Fibroblast of villous mesenchyme (primary cell): ENCODE measurements at places on chromosomes 7 and 10.
A peak's percentile ranks its signal among the peaks of the same experiment; 100 is the strongest.

DNA sequence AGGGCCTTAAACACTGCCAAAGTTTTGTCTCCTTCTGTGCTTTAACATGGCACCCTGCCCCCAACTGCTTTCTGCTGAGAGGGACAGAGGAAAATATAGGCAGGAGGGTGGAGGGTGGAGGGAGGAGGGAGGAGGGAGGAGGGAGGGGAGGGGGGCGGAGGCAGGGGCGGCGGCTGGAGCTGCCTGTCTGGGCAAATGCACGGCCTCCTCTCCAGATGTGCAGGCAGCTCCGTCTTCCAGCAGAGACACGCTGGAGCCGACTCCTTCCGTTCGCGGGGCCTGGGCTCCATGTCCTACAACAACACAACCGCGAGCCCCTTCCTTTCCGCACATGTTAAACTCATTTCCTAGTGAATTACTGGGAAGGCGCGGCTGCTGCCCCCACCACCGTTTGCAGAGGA, 14.2 kb downstream of the EBF3 start:
- no peak for DNase-seq

DNA sequence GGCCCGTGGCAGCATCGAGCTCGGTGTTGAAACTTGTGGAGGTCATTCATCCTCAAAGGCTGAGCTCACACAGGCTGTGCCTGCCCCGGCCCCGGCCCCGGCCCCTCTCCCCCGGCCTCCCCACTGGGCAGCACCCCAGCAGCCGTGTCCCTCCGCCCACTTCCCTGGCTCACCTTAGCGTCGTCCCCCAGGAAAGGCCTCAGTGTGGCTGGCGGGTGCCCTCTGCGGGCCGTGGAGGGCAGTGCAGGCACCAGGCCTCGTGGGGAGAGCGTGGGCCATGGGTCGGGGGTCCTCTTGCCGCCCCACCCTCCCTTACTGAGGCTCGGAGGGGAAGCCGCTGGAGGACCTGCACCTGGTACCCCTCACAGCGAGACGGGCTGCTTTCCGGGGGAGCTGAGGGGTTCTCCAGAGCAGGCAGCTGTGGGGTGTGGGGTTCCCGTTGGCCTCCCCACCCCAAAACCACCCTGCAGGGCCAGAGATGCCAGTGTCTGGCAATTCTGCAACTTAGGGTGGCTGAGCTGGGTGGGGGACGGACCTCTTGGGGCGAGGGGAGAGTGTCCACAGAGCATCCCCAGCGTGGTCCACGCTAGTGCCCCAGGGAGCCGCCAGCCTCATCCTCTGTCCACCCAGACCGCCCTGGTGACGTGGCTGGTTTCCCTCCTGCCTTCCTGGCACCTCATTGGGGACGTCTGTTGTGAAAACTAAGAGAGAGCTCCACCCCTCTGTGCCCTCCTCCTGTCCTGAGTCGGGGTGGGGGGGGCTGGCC, 44.2 kb upstream of the DPYSL4 start:
- DNase-seq, result no peak

DNA sequence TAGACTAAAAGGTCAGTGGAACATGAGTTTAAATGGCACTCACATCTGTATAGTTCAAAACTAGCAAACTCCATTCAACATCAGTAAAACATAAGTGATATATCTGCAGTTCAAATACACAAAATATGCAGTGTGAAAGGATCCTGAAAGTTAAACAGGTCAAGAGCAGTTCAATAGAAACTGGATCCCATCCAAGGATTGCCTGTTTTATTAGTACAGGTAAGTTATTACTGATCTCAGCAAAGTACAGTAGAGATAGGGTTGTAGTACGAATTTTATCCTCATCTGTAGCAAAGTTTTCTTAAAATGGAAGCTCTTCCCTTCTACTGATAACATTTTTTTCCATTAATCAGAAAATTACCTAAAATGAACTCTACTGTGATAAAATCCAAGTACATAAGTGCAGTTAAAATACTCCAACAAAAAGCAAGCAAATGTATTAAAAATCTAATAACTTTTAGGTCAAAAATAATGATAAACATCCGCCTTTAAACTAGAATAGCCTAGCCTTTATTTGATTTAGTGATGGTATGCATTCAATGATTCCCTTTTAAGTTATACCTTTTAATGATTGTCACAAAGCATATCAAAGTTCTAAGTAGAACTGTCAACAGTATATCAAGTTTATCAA, 2.2 kb downstream of the ZNF800 start:
- no peak for DNase-seq

DNA sequence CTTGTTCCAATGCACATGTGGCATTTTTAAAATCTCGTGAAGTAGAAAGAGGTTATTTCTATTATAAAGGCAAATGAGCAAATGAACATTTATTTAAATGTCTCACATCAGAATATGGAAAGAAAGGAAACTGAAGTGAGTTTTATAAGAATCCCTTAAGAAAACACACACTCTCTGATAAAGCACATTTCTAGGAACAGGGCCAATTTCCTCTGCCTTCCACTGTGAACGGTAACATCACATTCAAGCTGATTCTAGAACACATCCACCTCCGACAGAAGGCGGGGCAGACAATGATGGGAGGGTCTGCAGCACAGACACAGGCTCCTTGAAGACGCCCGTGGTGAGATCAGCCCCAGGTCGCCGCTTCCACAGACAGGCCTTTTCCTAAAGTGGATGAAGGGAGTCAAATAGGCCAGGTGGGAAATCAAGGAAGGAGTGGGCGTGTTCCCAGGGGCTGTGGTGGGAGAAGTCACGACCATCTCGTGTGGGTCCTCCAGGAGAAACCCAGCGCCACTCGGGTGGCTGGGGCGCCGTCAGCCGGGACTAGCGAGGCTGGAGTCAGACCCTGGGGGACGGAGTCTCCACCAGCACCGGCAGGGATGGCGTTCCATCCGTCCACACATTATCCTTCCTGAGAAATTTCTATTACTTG, 31.1 kb downstream of the PITRM1 start:
- DNase-seq, result no peak

- DNase-seq, result peak; percentile 59
Measured at GRCh38 chr10:103470761-103471653, 8.0 kb downstream of the CALHM3 start.
